ENCODE measurements at places on chromosomes 3 and 15.

DNA sequence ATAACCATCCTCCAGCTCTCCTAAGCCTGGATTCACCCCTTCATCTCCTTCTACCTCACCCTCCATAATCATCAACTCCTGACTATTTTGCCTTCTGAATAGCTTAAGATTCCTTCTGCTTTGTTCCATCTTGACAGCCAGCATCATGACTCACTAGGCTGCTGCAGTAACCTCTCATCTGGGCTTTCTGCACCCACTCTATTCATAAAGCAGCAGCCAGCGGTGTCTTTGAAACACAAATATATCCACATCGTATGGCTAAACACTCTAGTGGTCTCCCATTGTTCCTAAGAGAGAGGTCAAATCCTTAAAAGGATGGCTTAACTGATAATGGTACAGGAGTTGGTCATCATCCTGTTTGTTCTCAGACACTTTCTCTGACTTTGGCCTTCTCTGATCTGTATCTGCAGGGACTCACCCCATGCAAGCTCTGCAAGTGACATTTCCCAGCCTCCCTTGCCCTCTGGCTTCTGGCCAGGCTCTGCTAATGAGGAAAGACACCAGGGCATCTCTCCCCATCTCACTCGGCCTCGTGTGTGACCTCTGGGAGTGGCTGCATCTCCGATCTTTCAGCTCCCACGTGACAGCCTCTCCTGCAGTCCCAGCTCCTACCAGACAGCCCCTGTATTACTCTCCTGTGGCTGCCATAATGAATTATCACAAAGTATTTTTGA lies 6.2 kb downstream of the GRK7 start:
- no peak for DNase-seq

DNA sequence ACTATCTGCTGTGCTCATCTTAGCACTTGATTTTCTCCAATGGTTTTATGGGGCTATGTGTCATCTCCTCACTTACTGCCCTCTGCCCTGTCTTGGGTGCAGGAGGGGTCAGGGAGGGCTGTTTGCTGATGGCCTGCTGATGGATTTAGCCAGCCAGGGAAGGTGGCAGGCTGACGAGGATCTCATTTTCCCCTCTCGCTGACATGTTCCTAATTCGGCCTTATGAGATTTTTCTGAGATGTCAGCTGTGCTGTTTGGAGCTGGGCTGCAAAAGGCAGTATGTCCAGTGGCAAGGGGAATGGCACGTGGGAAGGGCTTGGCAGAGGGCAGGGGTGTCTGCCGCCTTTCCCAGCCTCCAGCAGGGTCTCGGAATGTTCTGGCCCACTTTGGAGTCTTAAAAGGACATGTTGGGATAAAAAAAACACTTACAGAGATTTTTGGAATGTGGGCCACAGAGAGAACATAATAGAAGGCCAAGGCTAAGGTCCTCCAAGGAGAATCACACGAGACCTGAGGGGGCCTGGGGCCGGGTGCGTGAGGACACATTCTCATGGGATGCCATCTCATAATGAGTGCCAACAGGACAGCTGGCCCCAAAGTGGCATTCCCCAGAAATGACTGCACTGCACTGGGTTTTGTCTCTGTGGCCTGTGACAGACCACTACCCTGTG lies 303.8 kb downstream of the TLE3 start:
- DNase-seq, result no peak

DNA sequence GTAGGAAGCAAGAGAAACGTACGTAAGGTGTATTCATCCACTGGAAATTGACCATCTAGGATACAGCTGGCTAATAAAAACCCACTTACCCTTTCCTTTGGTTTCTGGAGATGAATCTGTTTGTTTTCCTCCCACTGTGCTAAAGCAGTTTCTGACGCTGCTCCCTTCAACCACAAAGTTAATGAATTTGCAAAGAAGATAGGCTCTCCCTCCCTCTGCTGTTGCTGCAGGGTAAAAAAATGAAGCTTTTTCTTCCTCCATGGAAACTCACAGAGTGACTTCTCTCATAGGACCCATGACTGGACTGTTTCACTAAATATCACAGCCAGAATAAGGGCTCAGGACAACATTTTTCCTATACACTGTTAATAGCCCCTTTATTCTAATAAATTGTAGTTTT lies 172.1 kb upstream of the LRRN1 start:
- no peak for DNase-seq

DNA sequence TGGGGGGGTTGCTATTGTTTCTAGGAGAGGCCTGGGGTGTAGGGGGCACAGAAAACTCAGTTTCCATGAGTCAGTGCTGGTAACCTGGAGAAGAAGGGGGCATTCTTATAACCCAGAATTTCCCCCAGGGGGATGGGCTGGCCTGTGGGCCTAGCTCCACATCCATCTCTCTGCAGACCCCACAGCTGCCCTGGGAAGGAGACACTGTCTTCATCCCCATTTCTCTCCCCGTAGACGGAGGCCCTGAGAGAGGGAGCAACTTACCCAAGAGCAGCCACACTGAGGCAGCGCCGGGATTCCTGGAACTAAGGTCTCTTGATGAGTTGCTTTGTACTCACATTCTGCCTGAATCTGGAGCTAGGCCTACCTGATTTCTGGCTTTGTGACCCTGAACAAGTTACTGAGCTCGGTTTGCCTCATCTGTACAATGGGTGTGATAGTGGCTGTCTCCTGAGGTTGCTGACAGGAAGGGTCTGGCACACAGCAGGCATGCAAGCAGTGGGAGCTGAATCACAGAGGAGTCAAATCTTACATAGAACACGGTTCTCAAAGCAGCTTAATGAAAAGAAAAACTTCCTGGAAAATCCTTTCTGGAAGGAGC lies 55.0 kb upstream of the LCTL start:
- DNase-seq, result no peak

DNA sequence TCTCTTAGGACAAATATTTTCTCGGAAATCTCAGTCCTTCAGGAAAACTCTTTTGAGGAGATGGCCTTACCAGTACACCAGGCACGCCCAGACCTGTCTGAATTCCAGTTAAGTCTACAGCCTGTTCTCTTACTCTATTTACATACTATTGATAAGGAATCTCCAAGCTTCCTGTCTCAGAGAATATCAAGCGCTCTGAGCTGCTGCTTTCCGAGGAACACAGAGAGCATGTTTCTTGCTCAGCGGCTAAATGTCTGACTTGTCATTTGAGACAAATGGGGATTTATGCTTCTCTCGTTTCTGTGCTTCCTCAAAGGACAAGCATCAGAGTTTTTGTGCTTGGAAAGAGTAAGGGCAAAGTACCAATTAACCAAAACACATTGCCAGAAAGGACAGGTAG lies 112.4 kb upstream of the CCDC54 start:
- DNase-seq, result no peak
